Activated CD8-positive, alpha-beta memory T cell treated with anti-CD3 and anti-CD28 coated beads for 1 hour (primary cell): ENCODE measurements at places on chromosomes 7 and 10.
A peak's percentile ranks its signal among the peaks of the same experiment; 100 is the strongest.

DNA sequence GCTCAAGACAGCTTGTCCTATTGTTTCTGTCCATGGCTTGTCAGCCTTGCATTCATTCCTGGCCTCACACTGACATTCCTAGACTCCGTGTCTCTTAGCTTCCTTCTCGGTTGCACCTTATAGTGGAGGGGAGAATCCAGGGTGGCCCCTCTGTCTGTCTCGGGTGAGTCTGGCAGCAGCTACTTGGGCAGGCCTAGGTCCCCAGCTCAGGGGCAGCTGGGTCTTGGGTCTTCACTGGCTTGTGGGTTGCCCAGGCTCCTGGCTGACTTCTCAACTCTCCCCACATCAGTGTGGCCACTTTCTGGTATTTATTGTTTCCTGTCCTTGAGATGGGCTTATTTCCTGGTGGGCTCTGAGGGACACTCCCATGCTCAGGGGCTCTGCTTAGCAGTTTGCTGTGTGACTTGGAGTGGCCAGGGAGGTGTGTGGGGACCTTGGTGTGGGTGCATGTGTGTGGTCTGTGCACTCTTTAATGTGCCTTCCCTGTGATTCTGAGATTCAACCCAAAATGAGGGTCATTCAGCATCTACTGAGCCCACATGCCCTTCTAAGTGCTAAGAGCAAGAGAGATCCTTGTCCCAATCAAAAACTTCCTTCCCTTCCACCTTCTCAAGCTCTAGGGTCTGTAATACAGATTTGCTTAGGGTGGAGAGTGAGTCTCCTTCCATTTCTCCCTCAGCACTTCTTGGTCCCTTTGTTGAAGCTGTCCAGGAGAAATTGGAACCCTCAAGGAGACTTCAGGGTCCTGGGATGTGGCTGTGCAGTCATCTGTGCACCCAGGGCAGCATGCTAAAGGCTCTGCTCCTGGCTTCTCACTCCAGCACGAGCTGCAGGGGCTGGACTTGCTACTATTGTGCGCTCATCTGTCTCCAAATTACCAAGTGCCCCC is 20.1 kb downstream of the UPP1 start:
- no peak for DNase-seq

DNA sequence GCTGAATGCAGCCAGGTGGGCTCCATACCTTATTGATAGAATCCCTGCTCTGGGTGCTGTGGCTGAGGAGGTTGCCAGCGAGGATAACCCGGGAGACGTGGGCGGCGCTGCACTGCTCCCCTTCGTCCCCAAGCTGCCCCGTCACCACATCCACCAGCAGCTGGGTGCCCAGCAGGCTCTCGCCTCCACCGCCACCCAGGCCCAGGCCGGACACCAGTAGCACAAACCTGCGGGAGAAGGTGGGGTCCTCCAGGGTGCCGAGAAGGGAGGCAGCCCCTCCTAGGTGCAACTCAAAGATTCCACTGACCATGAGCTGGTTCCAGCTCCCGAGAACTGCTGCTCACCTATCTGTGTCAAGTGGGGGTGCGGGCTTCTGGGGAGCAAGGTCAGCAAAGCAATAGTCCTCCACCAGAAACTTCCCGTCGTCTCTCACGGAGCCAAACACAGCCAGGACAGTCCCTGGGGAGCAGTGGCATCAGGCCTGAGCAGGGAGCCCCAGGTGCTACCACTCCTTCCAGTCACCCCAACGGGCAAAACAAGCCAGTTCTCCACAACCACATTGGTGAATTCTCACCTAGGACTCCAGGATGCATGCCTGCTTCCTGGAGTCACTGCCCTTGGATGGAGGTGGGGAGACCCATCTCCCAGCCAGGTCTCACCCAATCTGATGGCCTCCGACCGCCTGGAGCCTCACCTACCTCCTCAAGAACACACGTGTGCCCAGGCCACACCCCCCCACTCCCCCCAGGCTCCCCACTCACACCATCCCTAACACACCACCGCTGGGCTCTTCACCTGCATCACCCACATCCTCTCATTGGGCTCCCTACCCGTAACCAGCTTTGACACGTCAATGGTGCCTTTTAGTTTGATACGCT is 6.3 kb downstream of the POLD2 start:
- DNase-seq: no peak

- DNase-seq: no peak
Observed at GRCh38 chr7:44445986-44446671, 44.3 kb downstream of the NUDCD3 start.

DNA sequence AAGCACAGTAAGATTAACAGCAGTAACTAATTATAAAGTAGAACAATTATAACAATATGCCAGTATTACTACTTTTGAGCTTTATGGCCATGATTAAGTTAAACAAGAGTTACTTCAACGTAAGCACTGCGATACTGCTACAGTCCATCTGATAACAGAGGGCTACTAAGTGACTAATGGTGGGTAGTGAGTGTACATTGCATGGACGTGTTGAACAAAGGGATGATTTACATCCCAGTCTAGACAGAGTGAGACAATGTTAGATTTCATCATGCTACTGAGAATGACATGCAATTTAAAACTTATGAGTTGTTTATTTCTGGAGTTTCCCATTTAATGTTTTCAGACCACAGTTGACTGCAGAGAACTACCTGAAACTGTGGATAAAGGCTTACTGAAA is 45.6 kb downstream of the TPST1 start:
- DNase-seq: no peak

GRCh38 chr10:31635415-31636065 is 293.1 kb downstream of the ARHGAP12 start:
- DNase-seq: no peak

- no peak for DNase-seq
Observed at GRCh38 chr10:45373576-45374349, at the start of gene ALOX5. TSS of gene ALOX5 (plus strand) at chr10:45374216. CDS start at chr10:45374280, 64 bp downstream.

DNA sequence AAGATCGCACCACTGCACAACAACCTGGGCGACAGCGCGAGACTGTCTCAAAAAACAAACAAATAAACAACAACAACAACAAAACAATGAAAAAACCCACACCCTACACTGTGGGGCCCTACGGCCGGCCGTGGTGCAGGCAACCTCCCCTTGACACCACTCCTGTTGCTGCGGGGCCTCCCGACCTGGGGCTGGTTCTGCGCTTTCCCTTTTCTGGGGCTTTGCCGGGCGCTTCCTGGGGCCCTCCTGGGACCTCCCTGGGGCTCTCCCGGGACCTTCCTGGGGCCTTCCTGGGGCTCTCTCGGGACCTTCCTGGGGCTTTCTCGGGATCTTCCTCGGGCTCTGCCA is 46.6 kb downstream of the INSIG1 start:
- DNase-seq: no peak

DNA sequence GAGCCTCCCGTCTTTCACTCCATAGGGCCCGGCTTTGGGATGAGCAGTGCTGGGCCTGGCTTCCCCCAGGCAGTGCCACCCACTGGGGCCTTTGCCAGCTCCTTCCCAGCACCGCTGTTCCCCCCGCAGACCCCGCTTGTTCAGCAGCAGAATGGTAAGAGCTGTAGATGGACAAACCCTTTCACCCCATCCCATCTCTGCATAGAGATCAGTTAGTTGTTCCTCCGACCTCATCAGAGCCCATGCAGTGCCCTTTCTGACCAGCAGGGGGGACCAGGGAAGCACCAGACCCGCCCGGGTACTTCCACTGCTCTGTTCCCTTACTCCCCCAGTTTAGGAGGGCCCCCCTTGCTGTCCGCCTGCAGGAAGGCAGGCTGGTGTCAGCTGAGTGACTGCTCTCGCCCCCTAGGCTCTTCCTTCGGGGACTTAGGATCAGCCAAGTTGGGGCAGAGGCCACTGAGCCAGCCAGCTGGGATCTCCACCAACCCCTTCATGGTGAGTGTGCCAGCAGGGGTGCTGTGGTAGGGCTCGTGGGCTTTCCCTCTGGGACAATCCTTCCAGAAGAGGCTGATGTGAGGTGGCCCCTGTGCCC is 9.8 kb downstream of the SAP25 start:
- DNase-seq: peak; percentile 82

DNA sequence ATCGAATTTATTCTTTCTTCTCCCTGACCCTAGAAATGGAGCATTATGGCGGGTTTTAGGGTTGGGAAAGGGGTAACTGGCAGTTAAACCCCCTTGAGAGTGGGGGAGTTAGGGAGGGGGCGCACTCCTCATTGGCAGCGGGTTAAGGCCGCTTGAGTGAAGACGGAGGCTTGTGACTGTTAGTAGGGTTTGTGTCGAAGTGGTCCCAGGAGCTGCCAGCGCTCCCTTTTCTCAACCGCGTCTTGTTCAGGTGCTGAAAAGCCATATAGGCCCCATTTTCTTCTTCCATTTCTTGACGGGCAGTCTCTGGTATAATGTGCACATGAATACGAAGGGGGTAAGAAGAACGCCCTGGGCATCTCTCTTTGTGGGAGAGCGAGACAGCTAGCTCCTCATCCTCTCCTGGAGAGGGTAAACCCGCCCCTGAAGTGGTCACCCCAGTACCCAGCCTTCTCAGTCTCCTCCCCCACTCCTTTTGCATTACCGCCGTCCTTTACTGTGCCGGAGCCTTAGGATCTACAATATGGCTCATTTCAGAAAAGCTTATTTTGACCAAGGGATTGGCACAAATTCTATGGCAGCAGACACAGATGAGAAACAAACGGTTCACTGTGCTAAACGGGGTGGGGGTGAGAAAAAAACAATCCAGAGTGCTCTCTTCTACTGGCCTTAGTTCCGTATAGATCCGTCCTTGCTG is 836 bp downstream of the KMT2E start:
- DNase-seq: peak; percentile 28

GRCh38 chr7:141190495-141190894 is 116.6 kb downstream of the TMEM178B start:
- DNase-seq: no peak

DNA sequence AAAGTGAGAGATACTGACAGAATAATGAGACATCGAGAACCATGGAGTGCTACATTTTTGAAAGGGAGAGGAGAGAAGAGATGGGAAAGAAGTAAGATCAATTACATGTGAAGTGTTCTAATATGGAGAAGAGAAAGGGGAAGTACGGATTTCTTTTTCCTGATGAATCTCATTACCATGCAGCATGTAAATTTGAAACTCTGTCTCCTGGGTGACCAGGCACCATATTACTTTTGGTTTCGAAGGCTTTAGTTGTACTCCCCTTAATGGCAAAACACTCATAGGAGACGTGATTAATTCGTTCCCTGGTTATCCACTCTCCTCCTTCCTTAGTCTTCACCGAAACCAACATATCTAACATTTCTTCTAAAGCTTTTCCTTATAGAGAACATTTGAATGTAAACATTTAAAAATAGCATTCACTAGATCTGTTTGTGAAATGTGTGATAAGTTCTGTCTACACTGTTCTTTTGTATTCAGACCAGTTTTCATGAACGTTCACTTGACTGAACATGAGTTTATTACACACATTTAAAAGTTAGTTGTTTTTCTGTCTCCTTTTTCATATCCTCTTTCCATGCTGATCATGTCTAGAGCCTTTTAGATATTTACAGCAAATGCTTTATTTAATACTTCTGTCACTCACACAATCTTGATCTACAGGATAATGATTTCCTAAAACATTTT is 80.2 kb upstream of the MSRB2 start:
- no peak for DNase-seq

DNA sequence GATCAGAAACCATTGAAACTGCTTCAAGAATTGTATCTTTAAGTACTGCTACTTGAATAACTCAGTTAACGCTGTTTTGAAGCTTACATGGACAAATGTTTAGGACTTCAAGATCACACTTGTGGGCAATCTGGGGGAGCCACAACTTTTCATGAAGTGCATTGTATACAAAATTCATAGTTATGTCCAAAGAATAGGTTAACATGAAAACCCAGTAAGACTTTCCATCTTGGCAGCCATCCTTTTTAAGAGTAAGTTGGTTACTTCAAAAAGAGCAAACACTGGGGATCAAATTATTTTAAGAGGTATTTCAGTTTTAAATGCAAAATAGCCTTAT is 14.7 kb downstream of the HNRNPA2B1 start:
- DNase-seq: no peak

DNA sequence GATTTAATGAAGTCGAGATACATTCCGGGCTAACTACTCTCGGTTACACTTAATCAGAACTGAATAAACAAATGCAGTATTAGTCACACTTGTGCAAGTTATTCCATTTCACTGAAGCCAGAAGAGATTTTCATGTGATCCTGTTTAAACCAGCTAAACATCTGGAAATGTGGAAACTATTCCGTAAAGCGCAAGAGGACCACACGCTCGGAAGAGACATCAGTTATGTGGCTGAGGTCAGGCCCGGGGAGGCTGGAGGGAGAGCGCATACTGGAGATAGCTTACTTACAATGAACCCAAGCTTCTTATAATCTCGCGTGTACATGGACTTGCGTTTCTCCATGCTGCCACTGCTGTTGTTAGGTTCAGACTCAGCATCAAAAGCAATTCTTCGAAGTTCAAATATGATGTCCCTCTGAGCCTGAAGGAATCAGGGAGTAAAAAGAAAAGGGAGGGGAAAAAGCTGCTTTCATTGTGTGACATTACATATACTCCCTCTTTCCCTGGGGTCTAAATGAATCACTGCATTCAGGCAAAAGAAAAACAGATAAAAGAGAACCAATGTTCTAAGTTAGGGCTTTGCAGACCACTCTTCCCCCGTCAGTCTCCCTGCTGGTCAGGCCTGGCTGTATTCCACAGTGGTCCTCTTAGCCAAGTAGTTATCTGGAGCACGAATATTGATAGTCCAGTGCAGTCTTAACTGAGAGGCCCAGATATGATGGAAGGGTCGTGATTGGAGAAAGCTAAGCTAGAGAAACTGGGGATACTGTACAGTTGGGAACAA is 237.4 kb downstream of the ELMO1 start:
- DNase-seq: no peak

- DNase-seq: no peak
Observed at GRCh38 chr7:20330928-20331909, 519 bp downstream of the ITGB8 start.

GRCh38 chr7:28389504-28390395 is 22.6 kb upstream of the CREB5 start:
- no peak for DNase-seq

GRCh38 chr7:17233603-17234002 is 64.8 kb upstream of the AHR start:
- no peak for DNase-seq

- no peak for DNase-seq
Observed at GRCh38 chr7:114087653-114088469, 169.1 kb upstream of the PPP1R3A start.

GRCh38 chr7:116851671-116852070 is 10.7 kb upstream of the CAPZA2 start:
- no peak for DNase-seq

DNA sequence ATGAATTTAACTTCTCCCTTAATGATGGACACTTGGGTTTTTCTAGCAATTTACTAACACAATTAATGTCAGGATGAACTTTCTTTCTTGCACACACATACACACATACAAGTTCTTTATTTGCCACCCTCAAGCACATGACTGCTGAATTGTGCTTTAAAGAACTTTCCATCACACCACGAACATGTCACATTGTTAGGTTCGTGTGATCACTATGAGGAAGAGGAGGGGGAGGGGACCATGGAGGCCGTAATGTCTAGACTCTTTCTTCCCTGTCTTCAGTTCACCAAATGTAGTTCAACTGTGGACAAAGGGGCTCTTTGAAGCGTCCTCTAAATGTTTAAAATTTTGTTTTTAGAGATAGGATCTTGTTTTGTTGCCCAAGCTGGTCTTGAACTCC is 31.0 kb downstream of the NUP42 start:
- no peak for DNase-seq

GRCh38 chr7:27912751-27913150 is 172.8 kb downstream of the TAX1BP1 start:
- no peak for DNase-seq

- DNase-seq: no peak
Observed at GRCh38 chr10:126090443-126090842, 194.1 kb downstream of the FANK1 start.
